ENCODE measurements at places on chromosomes 6 and 20.

DNA sequence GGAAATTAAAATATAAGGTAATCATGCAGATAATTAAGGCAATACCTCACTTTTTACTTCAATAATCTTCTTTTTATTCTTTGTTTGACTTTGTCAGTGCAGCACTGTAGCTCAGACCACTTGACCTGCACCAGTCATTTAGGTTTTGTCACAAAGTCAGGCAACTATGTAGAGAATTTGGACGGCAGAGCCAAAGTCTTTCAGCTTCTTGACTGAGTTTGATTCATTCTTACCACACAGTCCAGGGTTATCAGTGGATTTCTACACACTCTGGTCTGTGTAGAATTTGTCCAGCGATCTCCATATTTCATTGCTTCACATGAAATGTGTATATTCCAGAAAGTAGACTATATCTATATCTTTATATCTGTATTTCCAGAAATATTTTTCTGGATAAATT, 107.3 kb downstream of the TFAP2B start:
- DNase-seq, result no peak

DNA sequence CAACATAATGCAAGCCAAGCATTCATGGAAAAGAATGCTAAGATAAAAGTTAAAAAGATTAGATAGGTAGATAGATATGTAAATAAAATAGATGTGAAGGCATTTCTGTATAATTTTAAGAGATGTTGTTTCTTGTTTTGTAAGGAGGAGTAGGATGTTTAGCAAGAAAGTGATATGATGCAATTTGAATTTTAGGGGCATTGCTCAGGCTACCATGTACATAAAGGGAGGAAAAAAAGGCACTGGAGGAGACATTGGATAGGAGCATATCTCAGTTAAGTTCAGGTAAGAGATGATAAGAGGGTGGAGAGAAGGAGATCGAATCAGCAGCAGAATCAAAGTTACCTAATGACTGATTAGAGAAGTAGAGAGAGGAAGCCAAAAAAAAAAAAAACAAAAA, 194.7 kb downstream of the TENT5A start:
- no peak for DNase-seq

GRCh38 chr6:139109558-139109957, 25.3 kb upstream of the HECA start:
- DNase-seq, result no peak

DNA sequence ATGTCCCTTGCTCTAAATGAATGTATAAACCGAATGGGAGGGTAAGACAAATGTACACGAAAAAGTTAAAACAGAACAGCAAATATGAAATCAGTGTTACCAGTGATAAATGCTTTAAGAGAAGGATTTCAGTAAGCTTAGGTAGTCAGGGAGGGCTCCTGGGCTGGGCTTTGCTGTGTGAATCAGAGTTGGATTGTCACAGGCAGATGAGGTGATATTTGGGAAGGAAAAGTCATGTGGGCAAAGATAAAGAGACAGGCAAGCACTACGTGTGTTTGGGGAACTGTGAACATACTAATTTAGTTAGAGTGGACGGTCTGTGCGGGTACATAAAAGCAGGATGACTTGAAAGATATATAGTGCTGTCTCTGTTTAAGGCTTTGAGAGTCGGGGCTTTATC, 114.8 kb downstream of the CRYBG1 start:
- no peak for DNase-seq

GRCh38 chr20:35870541-35871258, 83.6 kb downstream of the SCAND1 start:
- no peak for DNase-seq

All from HL-60 (cell line).